ENCODE measurements at places on chromosomes 3 and 15.

DNA sequence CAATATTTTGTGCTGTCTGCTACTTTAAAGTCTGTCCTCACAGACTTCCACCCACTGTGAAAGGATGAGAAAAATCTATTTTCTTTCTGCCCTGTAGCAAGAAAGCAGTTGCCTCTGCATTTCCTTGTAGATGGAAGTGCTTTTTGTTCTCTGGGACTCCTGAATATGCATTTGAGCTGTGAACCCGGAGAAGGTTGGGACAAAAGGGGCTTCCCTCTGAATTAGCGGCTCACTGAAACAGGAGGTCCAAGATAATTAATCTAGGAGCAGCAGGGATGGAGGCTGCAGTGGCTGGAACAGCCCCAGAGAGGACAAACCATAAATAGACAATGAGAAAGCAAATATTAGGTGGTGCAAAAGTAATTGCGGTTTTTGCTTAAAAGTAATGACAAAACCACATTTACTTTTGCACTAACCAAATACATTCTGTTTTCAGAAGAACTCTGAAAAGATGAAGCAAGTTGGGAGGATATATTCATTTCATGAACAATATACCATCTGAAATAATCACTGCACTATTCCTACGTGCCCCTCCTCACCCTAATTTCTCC is 143.4 kb upstream of the KBTBD8 start:
- no peak for DNase-seq

- no peak for DNase-seq
Measured at GRCh38 chr3:127081001-127081720, 98.2 kb downstream of the PLXNA1 start.

GRCh38 chr3:158134363-158134762 is 24.5 kb downstream of the RSRC1 start:
- no peak for DNase-seq

- DNase-seq, result no peak
Measured at GRCh38 chr3:130843441-130843840, 50.4 kb upstream of the ATP2C1 start.

DNA sequence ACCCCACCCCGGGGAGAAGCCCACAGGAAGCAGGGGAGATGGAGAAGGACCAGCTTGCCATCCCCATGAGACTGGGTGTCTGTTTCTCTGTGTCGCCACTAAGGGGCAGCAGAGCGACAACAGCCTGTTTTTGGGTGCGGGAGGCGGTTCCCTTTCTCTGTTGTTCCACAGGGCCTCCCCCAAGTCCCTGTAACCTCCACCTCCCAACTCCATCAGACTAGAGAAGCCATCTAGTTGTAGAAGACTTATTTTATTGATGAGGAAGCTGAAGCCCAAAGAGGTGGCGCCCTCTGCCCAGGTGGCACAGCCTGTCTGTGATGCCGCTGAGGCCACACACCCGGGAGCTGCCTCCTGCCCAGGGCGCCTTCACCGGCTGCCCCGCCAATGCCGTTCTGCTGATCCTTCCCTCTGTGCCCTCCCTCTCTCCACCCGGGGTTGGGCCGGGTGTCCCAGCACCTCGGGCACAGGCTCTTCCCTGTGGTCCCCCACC is 3.9 kb upstream of the CCDC9B start:
- DNase-seq, result peak; percentile 47

- DNase-seq, result no peak
Measured at GRCh38 chr15:59999612-60000112, 4.4 kb upstream of the FOXB1 start.

- DNase-seq, result no peak
Measured at GRCh38 chr3:122080207-122080587, 25.0 kb downstream of the CD86 start.

DNA sequence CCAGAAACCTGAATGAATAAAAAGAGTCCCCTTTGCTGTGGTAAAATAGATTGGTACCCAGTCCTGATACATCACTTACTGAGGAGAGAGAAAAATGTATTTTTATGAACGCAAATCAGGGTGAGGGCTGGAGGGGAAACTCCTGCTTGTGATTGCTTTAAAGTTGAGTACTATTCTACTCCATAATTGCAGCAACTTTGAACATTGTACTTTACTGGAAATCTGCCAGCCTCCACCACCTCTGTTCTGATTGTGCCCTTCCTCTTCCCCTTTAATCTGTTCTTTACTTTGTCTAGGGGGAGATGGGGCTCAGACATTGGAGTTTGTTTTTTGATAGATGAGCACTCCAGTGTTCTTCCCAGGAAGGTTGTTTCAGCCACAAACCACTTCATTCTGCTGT is 81.9 kb downstream of the C3orf38 start:
- DNase-seq, result no peak

GRCh38 chr15:58021332-58022230 is 43.9 kb downstream of the ALDH1A2 start:
- no peak for DNase-seq

DNA sequence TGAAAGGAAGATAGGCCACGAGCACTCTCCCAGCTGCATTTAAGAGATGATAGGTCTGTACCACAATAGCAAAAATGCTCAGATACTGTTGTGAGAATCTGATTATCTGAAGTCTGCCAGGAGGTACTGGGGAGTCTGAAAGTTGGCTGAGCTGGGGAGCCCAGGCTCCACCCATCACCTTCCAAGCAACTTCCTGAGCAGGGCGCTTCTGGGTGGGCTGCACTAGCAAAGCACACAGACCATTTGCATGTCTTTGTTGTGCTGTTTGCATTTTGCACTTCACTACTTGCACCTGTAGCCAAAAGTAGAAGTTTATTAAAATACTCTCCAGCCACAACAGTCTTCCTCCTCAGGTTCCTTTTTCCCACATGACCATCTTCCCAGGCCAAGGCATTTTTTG is 133.2 kb downstream of the ALDH1A2 start:
- no peak for DNase-seq

DNA sequence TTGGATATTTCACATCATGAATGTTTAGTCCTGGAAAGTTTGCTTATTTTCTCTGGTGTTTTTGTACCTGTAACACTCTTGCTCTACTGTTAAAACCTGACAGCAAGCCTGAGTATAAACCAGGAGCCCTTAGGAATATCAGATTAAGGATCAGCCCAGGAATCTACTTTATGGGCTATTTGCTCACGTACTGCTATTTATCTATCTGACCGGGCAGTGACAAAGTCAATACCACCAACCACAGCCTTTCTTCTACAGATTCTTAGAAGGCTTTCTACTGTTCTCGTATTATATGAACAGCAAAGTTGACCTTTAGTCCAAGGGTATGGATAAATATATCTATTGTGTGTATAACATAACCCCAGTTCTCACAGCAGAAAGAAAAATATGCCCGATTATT is 521.2 kb downstream of the RBMS3 start:
- no peak for DNase-seq

DNA sequence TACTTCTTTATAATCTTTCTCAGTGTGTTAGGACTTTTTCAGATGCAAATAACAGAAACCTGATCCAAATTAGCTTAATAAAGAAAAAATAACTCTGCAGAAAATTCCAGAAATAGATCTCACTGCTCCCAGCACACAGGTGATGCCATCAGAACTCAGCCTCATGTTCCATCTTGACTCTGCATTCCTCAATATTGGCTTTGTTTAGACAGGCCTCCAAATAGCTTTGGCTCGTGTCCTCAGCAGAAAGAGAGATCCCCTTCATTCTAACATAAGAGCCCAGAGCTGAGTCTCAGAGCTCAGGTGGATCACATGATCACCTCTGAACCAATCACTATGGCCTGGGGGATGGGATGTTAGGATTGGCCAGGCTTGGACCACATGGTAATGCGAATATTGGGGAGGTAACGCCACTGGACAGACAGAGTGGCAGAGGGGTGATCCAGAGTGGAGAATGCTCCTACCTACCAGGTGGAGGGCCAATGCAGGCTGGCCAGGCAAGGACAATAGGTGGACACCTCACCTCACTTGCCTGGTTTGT is 46.6 kb upstream of the TBC1D21 start:
- no peak for DNase-seq

DNA sequence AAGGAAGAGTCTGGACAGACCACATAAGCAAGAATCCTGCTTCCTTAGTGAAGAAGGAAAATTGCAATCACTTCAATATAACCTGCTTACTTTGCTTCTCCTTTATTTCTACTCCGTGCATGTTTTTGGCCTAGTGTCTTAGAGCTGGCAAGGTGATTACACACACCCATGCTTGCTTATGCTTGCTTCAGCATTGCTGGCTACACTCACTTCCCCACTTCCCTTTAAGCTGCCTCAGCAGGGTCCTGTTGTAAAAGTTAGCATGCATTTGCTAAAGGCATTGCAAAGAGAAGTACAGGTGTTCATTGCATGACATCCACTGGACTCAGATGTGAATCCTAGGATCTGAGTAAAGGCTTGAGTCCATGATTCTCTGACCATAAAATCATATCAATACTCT is 47.5 kb upstream of the STT3B start:
- DNase-seq, result no peak

GRCh38 chr3:172256101-172256734 is 192.0 kb downstream of the GHSR start:
- no peak for DNase-seq

- no peak for DNase-seq
Measured at GRCh38 chr15:38164507-38164906, 88.1 kb upstream of the SPRED1 start.

DNA sequence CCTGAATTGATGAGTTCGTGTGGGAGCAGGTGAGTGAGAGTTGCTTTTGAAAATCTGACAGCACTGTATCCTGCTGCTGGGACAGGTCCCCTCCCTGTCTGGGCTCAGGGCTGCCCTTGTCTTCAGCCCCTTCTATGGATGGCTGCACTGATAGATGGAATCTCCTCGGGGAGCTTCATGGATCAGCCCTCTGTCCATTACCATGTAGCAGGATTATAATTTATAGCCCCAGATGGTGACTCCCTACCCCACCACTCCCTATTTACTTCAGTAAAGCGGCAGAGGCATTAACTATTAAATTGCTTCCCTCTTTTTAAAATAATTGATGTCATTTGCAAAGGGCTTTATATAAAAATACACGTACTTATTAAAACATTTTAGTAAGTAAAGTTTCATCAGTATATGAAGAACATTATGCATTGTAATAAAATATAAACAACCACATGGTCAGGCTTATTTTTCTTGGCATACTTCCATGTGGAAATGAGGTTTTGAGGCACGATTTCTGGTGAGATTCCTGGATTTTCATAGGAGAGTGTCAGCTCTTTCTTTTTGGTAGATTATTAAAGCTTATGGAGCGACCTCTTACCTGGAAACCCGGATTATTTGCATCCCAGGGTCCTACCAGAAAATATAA is 38.5 kb downstream of the MAP3K13 start:
- DNase-seq, result no peak

DNA sequence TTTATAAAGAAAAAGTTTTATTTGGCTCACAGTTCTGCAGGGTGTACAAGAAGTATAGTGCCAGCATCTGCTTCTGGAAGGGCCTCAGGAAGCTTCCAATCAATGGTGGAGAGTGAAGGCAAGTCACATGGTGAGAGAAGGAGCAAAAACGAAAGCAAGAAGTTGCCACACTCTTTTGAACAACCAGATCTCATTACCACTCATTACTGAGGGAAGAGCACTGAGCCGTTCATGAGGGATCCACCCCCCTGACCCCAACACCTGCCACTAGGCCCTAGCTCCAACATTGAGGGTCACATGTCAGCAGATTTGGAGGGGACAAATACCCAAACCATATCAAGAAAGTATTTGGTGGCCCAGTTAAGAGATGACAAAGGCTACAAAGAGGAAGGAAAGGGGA is 239.3 kb upstream of the UBE2E1 start:
- no peak for DNase-seq

GRCh38 chr3:188890572-188891270 is 281.1 kb upstream of the TPRG1 start:
- no peak for DNase-seq

GRCh38 chr15:66249605-66250174 is 3.9 kb downstream of the MEGF11 start:
- no peak for DNase-seq

DNA sequence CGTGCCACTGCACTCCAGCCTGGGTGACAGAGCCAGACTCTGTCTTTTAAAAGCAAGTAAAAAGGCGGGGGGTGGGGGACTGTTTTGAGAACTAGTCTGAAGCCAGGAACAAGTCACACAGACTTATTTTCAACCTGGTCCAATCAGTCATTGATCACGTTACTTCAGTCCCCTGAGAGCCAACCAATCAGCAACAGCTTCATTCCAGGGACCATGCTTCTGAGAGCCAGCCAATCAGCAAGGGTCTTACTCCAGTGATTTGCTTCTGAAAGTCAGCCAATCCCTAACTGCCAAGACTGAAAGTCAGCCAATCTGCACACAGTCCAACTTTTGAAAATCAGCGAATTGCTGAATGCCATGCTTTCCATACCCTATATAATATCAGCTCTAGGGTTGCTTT is 48.6 kb upstream of the C15orf39 start:
- DNase-seq, result no peak

GRCh38 chr3:152710549-152710948 is 124.4 kb upstream of the P2RY1 start:
- DNase-seq, result no peak

DNA sequence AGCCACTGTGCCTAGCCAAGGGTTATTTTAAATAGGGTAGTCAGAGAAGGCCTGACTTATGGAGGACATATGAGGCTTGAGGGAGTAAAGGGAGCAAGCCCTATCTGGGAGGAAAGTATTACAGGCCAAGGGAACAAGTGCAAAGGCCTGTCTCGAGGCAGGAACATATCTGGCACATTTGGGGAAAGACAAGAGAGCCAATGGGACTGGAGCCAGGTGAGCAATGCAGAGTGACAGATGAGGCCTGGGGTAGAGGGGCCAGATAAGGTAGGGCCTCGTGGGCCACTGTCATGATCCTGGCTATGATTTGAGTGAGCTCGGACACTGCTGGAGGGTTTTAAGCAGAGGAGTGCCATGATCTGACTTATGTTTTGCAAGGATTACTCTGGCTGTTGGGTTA is 43.8 kb downstream of the DCP1A start:
- no peak for DNase-seq

GRCh38 chr3:52277071-52277964 is 1.1 kb downstream of the WDR82 start:
- peak; percentile 82 for DNase-seq

DNA sequence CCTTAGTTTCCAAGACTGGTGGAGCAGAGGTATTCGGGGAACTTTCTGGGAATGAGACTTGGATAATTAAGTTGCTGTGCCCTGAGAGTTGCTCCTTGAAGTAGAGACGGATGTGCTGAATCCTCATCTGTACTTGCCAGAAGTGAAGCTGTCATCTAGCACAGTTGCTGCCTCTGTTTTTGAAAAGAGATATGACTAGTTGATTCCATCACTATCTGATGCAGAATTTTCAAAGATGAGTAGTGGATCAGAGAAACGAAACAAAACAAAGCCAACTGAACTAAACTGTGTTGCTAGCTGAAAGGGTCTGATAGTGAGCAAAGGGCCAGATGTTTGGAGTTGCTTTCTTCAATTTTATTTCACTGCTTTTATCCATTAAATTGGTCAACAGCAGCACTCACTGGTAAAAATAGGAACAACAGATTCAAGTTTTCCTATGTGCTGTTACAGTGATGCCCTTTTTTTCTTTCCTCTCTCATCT is 52.7 kb downstream of the MITF start:
- DNase-seq, result no peak

DNA sequence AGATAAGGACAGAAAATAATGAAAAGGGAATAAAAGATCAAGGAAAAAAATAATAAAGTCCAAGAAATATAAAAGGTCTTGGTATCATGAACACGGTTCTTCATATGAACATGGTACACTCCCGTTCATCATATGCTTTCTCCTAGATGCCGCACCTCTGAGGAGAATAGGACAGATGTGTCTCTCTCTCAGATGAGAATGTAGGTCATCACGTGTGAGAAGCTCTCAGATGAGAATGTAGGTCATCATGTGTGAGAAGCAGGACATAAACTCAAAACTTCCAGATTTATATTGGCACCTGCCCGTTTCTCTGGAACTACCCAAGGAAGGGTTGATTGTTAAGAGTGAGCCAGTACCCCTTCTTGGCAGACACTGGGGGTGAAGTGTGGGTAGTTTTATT is 29.9 kb upstream of the IQCF6 start:
- DNase-seq, result no peak
